Smooth muscle cell of the coronary artery (primary cell): ENCODE measurements at places on chromosomes 12 and 14. TPM values are rescaled to one million over a fixed set of nuclear protein-coding genes. Genes with fewer than 3 reads are reported as not detected.

ITGB7 gene
- total RNA-seq: 0.15 and 0.47 TPM in 2 replicates

NDUFA12 gene
- total RNA-seq: 93.7 and 104 TPM in 2 replicates

NPFF gene
- total RNA-seq: not detected in 2 replicates

LAG3 gene
- 0.15 TPM in 1 of 2 replicates, not detected in the other for total RNA-seq

RNASE7 gene
- not detected in 2 replicates for total RNA-seq

CARMIL3 gene
- total RNA-seq: 0.08 TPM in 1 of 2 replicates, not detected in the other

RPL10L gene
- total RNA-seq: not detected in 2 replicates

SMOC1 gene
- 1.6 TPM in 1 of 2 replicates, not detected in the other for total RNA-seq

LRP1-AS gene
- total RNA-seq: not detected in 2 replicates

RD3L gene
- total RNA-seq: not detected in 2 replicates

SINHCAF gene
- total RNA-seq: 3.2 and 21.8 TPM in 2 replicates

DPF3 gene
- total RNA-seq: 2.0 and 8.9 TPM in 2 replicates

CLEC7A gene
- total RNA-seq: not detected in 2 replicates

SLC10A1 gene
- total RNA-seq: not detected in 2 replicates

A2M gene
- total RNA-seq: 1.2 and 25.4 TPM in 2 replicates

HOXC10 gene
- not detected in 2 replicates for total RNA-seq

BEGAIN gene
- not detected in 2 replicates for total RNA-seq

KIF5A gene
- total RNA-seq: 0.15 and 0.23 TPM in 2 replicates

HPD gene
- 0.15 and 1.1 TPM in 2 replicates for total RNA-seq

CREBL2 gene
- total RNA-seq: 34.8 and 42.1 TPM in 2 replicates

SOAT2 gene
- not detected in 2 replicates for total RNA-seq

TMEM63C gene
- total RNA-seq: 2.0 TPM in 1 of 2 replicates, not detected in the other

GTF2H3 gene
- total RNA-seq: 22.5 and 23.8 TPM in 2 replicates

SYT1 gene
- 0.70 and 22.9 TPM in 2 replicates for total RNA-seq

BCL2L2 gene
- total RNA-seq: 16.4 and 17.8 TPM in 2 replicates

TAS2R43 gene
- 0.70 TPM in 1 of 2 replicates, not detected in the other for total RNA-seq

AMHR2 gene
- total RNA-seq: not detected in 2 replicates

HEBP1 gene
- 11.1 and 12.9 TPM in 2 replicates for total RNA-seq

C12orf50 gene
- 0.12 TPM in 1 of 2 replicates, not detected in the other for total RNA-seq

FAM181A gene
- total RNA-seq: not detected in 2 replicates

DPPA3 gene
- total RNA-seq: not detected in 2 replicates

VWF gene
- total RNA-seq: 0.75 and 5.5 TPM in 2 replicates

HSPB8 gene
- 10.6 and 13.5 TPM in 2 replicates for total RNA-seq

USP44 gene
- total RNA-seq: 0.38 and 0.82 TPM in 2 replicates

ADAMTS20 gene
- not detected in 2 replicates for total RNA-seq

ZFHX2 gene
- 0.08 and 0.35 TPM in 2 replicates for total RNA-seq

PIWIL1 gene
- total RNA-seq: not detected in 2 replicates

PTPRO gene
- total RNA-seq: 1.1 and 1.2 TPM in 2 replicates

PDE3A gene
- 2.7 and 32.4 TPM in 2 replicates for total RNA-seq

TMPRSS12 gene
- not detected in 2 replicates for total RNA-seq

NR2C1 gene
- 7.5 and 14.4 TPM in 2 replicates for total RNA-seq

SERPINA3 gene
- total RNA-seq: 5.3 and 15.9 TPM in 2 replicates

DUSP6 gene
- total RNA-seq: 45.9 and 243 TPM in 2 replicates

SOCS2 gene
- total RNA-seq: 9.2 TPM in 2 replicates

SSTR1 gene
- 0.45 and 1.1 TPM in 2 replicates for total RNA-seq

STX2 gene
- 25.0 and 34.6 TPM in 2 replicates for total RNA-seq

REM2 gene
- 0.08 TPM in 1 of 2 replicates, not detected in the other for total RNA-seq
